HS-27A (cell line): ENCODE measurements at places on chromosomes 13 and 19.

GRCh38 chr13:39263033-39263432 lies 224.8 kb downstream of the NHLRC3 start:
- no peak for DNase-seq

GRCh38 chr19:21482863-21483276 lies 22.5 kb upstream of the ZNF429 start:
- DNase-seq = peak; percentile 19

DNA sequence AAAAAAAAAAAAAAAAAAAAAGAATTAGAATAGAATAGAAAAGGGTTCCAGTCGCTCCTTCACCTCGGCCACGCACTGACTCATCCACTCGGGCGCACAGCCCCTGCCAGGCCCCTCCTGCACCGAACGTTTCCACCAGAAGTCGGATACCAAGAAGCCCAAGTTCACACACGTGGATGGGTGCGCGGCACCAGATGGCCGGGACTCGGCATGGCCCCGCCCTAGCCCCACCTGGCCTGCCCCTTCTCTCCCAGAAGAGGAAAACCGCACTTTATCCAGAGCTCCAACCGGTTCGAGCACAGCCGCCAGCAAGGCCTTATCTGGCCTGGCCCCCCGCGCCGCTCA lies 5.9 kb downstream of the PRR36 start:
- no peak for DNase-seq

DNA sequence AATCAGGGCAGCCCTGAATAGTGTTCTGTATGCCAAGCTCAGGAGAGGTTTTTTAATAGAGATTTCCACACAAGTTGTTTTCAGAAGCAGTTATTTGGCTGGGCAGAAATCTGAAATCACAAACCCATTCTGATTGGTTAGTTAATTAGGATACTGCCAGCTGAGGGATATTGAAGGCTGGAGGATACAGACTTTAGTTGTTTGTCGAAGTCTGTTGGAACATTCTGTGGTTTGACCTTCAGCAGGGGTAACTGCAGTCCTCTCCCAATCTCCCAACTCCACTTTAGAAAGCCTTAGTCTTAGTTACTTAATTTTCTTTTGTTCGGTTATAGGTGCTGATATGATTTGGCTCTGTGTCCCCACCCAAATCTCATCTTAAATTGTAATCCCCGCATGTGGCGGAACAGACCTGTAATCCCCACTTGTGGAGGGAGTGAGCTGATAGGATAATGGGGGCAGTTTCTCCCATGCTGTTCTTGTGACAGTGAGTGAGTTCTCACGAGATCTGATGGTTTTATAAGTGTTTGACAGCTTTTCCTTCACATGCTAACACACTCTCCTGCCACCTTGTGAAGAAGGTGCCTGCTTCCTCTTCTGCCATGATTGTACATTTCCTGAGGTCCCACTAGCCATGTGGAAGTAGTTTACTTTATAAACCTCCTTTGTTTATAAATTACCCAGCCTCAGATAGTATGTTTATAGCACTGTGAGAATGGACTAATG lies 169.2 kb downstream of the GPC5 start:
- no peak for DNase-seq

GRCh38 chr19:5895409-5895808 lies 8.2 kb downstream of the NDUFA11 start:
- no peak for DNase-seq

GRCh38 chr13:91199866-91200265 lies 147.6 kb upstream of the MIR17HG start:
- DNase-seq = no peak

GRCh38 chr19:46515290-46515609 lies 19.6 kb upstream of the PNMA8B start:
- DNase-seq = no peak

- no peak for DNase-seq
These were observed 4.8 kb downstream of the TSKS start for GRCh38 chr19:49758292-49758691.

- no peak for DNase-seq
These were observed 1002.7 kb upstream of the PCDH20 start for GRCh38 chr13:62418376-62418775.

- DNase-seq = no peak
These were observed 865.2 kb upstream of the SLC10A2 start for GRCh38 chr13:103931331-103931845.

- DNase-seq = no peak
These were observed 6.5 kb upstream of the HNRNPM start for GRCh38 chr19:8438236-8438635.

DNA sequence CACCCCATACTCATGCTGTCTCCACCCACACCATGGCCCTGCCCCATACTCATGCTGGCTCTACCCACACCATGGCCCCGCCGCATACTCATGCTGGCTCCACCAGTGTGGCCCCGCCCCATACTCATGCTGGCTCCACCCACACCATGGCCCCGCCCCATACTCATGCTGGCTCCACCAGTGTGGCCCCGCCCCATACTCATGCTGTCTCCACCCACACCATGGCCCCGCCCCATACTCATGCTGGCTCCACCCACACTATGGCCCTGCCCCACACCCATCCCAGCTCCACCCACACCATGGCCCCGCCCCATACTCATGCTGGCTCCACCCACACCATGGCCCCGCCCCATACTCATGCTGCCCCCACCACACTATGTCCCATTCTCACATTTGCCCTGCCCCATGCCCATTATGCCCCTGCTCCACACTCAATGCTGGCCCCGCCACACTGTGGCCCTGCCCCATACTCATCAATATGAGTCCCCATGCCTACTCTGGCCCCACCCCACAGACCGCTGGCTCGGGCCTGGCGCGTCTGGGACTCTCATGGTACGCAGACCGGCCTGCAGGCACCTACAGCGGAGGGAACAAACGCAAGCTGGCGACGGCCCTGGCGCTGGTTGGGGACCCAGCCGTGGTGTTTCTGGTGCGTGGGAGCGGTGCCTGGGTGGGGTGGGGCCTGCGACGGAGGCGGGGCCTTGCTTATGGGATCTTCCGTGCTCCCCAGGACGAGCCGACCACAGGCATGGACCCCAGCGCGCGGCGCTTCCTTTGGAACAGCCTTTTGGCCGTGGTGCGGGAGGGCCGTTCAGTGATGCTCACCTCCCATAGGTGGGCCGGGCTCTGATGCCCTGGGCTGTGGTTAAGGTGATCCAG lies 3.7 kb upstream of the ARHGAP45 start:
- no peak for DNase-seq

- DNase-seq = no peak
These were observed 15.4 kb upstream of the TMEM255B start for GRCh38 chr13:113743366-113744195.

DNA sequence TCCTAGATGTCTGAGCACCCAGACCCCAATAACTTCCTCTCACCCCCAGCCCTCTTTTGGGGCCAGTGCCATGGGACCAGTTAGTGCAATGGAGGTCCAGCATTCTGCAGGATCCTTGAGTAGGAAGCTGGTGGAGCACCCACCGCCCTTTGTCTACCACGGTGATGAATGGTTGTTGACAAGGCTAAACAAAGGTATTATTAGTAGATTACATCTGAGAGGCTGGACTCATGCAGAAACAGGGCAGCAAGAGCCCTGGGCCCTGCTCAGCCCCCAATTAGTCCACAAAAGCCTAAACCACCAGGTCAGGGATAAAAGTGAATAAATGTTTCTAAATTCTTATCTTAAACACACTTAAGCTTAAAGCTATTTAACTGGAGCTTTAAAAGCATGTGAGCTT lies 196.5 kb upstream of the TSHZ3 start:
- DNase-seq = no peak

- no peak for DNase-seq
These were observed 8.4 kb downstream of the DNM2 start for GRCh38 chr19:10726268-10726667.

- no peak for DNase-seq
These were observed 497.8 kb downstream of the UQCRFS1 start for GRCh38 chr19:28715157-28715556.

- no peak for DNase-seq
These were observed 2.1 kb upstream of the CPB2 start for GRCh38 chr13:46106839-46107371.

DNA sequence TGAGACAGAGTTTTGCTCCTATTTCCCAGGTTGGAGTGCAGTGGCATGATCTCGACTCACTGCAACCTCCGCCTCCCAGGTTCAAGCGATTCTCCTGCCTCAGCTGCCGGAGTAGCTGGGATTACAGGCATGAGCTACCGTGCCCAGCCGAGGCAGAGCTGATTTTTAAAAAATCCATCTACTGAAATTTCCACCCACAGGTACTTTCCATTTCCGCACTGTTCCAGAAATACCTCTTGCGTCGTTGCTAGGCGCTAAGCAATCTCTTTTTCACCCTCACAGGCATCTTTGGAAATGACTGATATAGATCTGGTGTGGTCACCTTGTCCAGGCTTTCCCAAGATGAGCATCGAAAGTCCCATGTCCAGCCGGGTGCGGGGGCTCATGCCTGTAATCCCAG lies 9.4 kb downstream of the TMEM38A start:
- no peak for DNase-seq

DNA sequence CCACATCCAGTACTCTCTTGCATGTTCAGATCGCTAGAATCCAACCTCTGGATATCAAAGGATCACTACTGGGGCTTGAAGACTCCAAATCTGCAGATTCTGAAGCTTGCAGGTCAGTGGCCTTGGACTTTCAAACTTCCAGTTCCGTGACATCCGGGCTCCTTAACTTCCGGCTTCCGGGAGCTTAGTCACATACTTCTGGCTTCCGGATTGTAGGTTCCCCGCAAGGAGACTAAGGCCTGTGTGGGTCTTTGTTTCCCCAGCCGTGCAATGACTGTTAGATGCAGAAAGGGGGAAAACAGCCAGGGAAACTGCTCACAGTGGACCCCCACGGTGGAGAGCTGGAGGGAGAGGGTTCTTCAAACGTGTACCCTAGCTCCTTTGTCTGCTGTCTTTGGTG lies 41.4 kb downstream of the ZNF333 start:
- no peak for DNase-seq

DNA sequence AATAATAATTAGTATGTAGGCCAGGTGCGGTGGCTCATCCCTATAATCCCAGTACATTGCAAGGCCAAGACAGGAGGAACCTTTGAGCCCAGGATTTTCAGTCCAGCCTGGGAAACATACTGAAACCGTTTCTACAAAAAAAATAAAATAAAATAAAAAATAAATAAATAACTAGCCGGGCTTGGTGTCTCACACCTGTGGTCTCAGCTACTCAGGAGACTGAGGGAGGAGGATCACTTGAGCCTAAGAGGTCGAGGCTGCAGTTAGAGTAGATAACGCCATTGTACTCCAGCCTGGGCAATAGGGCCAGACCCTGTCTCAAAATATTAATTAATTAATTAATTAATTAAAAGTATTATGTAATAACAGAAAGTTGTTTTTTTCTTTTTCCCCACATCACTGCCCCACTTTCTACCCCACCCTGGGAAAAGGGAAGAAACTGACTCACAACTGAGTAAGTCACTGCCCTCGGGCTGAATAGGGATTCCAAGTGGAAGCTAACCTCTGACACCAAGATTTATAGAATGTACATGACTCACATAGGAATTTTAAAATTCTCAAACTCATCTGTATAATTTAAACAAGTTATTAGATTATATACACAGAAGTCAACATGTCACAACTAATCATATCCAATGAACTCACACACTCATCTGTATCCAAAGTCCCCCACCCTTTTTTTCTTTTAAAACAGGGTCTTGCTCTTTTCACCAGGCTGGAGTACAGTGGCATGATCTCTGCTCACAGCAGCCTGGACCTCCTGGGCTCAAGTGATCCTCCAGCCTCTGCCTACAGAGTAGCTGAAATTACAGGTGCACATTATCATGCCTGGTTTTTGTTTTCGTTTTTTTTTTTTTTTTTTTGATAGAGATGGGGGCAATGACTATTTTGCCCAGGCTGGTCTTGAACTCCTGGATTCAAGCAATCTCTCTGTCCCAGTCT lies 12.5 kb downstream of the ZNF611 start:
- peak; percentile 61 for DNase-seq

GRCh38 chr13:29497137-29497654 lies 98.3 kb downstream of the SLC7A1 start:
- DNase-seq = no peak

GRCh38 chr13:31286930-31287329 lies 87.2 kb downstream of the B3GLCT start:
- no peak for DNase-seq

- no peak for DNase-seq
These were observed 4.1 kb upstream of the KLF5 start for GRCh38 chr13:73054712-73055111.

- DNase-seq = no peak
These were observed 74.1 kb downstream of the RYR1 start for GRCh38 chr19:38507551-38508127.

- no peak for DNase-seq
These were observed 9.9 kb downstream of the TNFRSF19 start for GRCh38 chr13:23579896-23580683.

GRCh38 chr13:27379694-27380641 lies 44.5 kb upstream of the GTF3A start:
- no peak for DNase-seq

- no peak for DNase-seq
These were observed 3.5 kb upstream of the HOOK2 start for GRCh38 chr19:12778905-12779161.

GRCh38 chr19:44757057-44757734 lies 8.7 kb downstream of the BCL3 start:
- DNase-seq = no peak

DNA sequence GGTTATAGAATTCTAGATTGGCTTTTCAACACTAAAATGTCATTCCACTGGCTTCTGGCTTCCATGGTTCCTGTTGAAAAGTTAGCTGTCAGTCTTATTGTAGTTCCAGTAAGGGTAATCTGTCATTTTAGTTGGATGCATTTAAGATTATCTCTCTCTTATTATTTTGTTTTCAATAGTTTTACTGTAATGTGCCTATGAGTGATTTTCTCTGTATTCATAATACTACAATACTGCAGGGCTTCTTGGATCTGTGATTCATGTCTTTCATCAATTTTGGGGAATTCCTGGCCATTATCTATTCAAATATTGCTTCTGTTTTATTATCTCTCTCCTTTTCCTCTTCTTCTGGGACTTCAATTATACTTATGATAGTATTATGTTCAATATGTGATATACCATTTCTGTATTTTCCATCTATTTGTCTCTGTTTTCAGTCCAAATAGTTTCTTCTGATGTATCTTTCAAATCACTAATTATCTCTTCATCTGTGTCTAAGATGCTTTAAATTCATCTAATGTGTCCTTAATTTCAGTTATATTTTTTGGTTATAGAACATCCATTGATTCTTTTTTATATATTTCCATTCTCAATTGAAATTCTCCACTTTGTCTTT lies 101.5 kb downstream of the KCTD15 start:
- no peak for DNase-seq

GRCh38 chr13:99969919-99970650 lies 1.5 kb downstream of the ZIC5 start:
- DNase-seq = no peak

- DNase-seq = no peak
These were observed 56.2 kb upstream of the AKAP11 start for GRCh38 chr13:42215578-42216421.

DNA sequence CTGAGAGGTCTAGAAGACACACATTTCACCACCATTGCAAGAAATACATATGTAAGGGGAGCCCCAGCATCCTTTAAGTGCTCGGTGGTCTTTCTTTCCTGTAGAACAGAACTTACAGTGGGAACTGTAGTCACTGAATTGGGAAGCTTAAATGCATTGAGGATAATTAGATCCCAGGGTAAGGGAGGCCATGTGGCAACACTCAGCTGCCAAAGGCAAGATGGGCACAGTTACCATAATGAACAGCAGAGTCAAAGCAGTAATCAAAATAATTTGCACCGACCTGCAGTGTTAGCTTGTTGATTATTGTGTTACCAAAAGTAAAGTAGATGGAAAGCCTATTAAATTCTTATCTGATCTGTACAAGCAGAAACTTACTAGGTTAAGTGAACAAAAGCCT lies 291.2 kb upstream of the PCDH20 start:
- DNase-seq = no peak
